ENCODE measurements at places on chromosomes 3 and 15.

- H3K36me3 ChIP-seq = no peaks in the 10 kb centered on the region
- no peak overlapping the region for H3K4me3 ChIP-seq
- no peaks in the 10 kb centered on the region for H3K27me3 ChIP-seq
- peak overlapping the region; percentile 77 for H3K27ac ChIP-seq
Observed at GRCh38 chr3:13011573-13012220, 61.5 kb downstream of the IQSEC1 start.

- H3K36me3 ChIP-seq = no peaks in the 10 kb centered on the region
- no peak overlapping the region for H3K27ac ChIP-seq
- H3K4me3 ChIP-seq = no peak overlapping the region
- H3K4me1 ChIP-seq = no peaks in the 10 kb centered on the region
Observed at GRCh38 chr15:54577476-54578250, 599.4 kb downstream of the UNC13C start.

DNA sequence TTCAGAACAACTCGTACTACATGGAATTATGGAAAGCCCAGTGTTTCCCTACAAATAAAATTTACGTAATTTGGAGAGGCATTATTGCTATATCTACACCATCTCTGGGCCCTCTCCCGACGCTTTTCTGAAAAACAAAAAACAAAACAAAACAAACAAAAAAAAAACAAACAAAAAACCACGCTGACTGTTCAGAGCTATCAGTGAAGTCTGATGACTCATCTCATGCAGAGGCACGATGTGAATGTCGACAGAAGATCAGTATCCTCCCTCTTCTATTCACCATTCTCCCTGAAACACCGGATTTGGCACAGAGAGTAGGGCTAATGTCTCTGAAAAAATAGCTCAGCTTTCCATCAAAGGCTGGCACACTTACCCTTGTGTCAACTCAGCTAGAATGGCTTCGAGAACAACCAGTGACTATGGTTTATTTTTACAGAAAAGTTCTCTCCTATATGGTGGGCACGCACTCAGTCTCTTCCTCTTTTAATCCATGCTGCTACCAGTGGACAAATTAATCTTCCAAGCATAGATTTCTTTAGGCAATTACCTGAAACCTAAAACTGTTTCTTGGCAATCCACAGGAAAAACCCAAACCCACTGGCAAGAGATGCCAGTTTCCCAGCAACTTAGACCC, 1.5 kb downstream of the CRBN start:
- H3K36me3 ChIP-seq = peaks cover 15% of the 10 kb centered on the region
- no peaks in the 10 kb centered on the region for H3K27me3 ChIP-seq

- no peaks in the 10 kb centered on the region for H3K27me3 ChIP-seq
- no peaks in the 10 kb centered on the region for H3K4me1 ChIP-seq
- no peak overlapping the region for H3K4me3 ChIP-seq
- no peaks in the 10 kb centered on the region for H3K36me3 ChIP-seq
- no peak overlapping the region for H3K27ac ChIP-seq
- no peak for DNase-seq
Observed at GRCh38 chr3:119400466-119400865, 62.9 kb downstream of the TMEM39A start.

DNA sequence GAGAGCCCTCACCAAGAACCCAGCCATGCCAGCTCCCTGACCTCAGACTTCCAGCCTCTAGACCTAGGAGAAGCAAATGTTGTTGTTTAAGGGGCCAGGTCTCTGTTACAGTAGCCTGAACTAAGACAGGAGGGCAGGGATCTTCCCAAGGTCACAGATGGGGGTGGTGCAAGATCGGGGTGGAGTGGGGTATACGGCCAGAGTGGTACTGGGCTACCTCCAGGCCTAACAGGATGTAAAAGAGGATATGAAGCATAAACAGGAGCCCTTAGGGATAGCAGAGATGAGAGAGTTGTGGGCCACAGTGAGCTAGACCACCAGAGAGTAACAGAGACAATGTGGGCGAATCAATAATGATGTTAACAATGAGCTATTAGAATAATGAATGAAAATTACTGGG, 82.9 kb downstream of the TOP2B start:
- H3K27ac ChIP-seq = no peak overlapping the region
- H3K4me3 ChIP-seq = no peak overlapping the region
- H3K27me3 ChIP-seq = no peaks in the 10 kb centered on the region
- DNase-seq = no peak
- H3K36me3 ChIP-seq = no peaks in the 10 kb centered on the region
- H3K4me1 ChIP-seq = no peaks in the 10 kb centered on the region

- no peak overlapping the region for H3K27ac ChIP-seq
- DNase-seq = no peak
- H3K27me3 ChIP-seq = no peaks in the 10 kb centered on the region
- H3K4me3 ChIP-seq = no peak overlapping the region
- H3K4me1 ChIP-seq = no peaks in the 10 kb centered on the region
- no peaks in the 10 kb centered on the region for H3K36me3 ChIP-seq
Observed at GRCh38 chr3:140068494-140069017, 133.6 kb downstream of the CLSTN2 start.

DNA sequence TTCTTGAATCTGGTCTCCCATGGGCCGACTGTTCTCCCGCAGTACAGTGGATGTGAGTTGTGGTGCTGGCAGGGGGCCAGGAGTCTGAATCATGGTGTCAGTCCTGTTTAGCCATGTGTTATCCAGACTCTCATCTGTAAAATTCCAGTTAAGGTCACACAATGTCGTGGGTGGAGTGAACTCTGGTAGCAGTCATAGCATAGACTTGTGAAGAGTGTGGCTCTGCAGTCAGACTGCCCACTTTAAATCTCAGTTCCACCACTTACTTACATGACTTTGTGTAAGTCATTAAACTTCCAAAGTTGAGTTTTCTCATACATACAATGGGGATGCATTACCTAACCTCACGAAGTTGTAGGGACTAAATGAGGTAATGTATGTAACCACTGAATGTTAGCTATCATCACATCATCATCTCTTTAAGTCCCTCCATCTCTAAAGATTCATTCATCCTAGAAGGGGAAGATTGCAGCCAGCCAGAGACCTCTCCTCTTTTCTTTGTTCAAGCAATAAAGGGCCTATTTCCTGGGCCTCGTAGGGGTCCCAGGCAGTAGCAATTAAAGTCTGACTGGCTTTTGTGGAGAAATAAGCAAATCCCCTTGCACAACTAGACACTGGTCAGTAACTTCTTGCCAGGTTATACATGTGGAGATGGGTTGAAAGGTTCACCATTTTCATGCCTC, 93.9 kb downstream of the PCCB start:
- H3K27ac ChIP-seq = no peak overlapping the region
- H3K27me3 ChIP-seq = no peaks in the 10 kb centered on the region
- no peaks in the 10 kb centered on the region for H3K4me1 ChIP-seq
- DNase-seq = no peak

DNA sequence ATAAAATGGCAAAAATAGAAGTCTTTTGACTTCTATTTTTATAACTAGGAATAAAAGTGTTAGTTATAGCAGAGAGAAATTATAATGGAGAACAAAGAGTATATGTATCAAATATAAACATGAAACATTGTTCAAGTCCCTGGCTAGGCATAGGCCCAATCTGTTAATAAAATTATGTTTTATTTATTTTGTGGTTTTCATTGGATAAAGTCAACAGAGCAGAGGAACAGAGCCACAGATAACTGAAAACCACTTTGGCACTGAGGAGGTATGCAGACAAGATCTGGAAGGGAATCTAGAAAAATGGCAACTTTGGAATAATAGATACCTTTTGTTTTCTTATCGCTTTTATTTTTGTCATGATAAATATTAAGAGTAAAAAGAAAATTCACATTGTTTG, 50.4 kb upstream of the ICE2 start:
- H3K4me1 ChIP-seq = no peaks in the 10 kb centered on the region
- no peak overlapping the region for H3K27ac ChIP-seq
- no peak for DNase-seq
- no peaks in the 10 kb centered on the region for H3K27me3 ChIP-seq

DNA sequence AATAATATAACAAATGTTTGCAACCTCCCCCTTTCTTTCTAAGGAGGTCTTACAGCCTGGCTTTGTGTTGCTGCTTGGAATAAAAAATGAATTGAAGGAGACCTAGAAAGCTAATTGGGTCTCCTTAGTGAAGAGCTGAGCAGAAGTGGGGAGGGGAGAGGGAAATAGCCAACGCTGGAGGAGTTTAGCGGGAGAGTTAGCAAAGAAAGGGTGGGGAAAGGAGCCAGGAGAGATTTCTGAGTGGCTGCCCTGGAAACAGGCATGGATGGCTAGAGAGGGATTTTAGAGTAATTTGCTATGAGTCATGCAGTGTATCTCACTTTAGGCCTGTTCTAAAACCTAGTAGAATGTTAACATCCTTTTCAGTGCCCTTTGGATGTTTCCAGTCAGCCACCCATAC, 45.2 kb upstream of the PFN2 start:
- DNase-seq = no peak
- H3K36me3 ChIP-seq = no peaks in the 10 kb centered on the region
- H3K4me1 ChIP-seq = no peaks in the 10 kb centered on the region
- no peak overlapping the region for H3K27ac ChIP-seq
- no peaks in the 10 kb centered on the region for H3K27me3 ChIP-seq

DNA sequence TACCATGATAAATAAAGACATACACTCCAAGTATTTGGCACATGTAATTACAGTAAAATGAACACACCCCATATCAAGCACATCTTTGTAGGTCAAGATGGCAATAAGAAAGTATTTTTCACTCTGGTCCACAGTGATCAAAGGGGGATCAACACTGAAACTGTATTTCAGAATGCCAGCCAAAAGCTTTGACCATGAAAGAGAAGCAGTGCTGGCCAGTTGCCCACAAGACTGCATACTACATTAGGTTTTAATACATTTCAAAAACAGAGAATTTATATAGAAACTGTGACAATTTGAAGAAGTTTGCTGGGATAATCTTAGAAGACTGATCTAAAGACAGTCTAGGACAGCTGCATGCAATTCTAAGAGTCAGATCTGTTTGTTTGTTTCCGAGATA, 1035.3 kb downstream of the FHIT start:
- no peak for DNase-seq
- H3K4me1 ChIP-seq = no peaks in the 10 kb centered on the region
- no peaks in the 10 kb centered on the region for H3K36me3 ChIP-seq
- no peak overlapping the region for H3K4me3 ChIP-seq
- no peak overlapping the region for H3K27ac ChIP-seq

DNA sequence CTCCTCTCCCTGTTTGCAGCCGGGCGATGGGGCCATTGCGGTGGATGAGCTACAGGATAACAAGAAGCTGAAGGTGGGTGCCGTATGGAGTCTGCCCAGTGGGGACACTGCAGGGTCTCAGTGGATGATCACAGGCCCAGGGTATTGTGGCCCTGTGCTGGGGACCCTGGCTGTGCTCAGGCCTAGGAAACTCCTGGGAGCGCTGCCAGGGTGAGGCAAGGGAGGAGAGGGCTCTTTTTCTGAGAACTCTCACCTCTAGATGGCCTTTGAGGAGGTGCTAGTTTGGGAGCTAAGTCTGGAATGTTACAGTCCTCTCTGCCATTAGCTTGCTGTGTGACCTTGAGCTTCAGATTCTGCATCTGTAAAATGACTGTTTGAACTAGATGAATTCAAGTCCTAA, 16.4 kb downstream of the SLC24A1 start:
- no peak overlapping the region for H3K4me3 ChIP-seq
- H3K4me1 ChIP-seq = peaks cover 9% of the 10 kb centered on the region
- no peaks in the 10 kb centered on the region for H3K27me3 ChIP-seq
- no peak overlapping the region for H3K27ac ChIP-seq

- H3K4me3 ChIP-seq = no peak overlapping the region
- H3K27ac ChIP-seq = no peak overlapping the region
- H3K36me3 ChIP-seq = no peaks in the 10 kb centered on the region
Observed at GRCh38 chr3:173660645-173661299, 263.2 kb downstream of the NLGN1 start.

GRCh38 chr3:194265505-194265892, 85.6 kb downstream of the CPN2 start:
- H3K27ac ChIP-seq = no peak overlapping the region
- no peaks in the 10 kb centered on the region for H3K36me3 ChIP-seq
- H3K27me3 ChIP-seq = no peaks in the 10 kb centered on the region
- no peak for DNase-seq
- peaks cover 5% of the 10 kb centered on the region for H3K4me1 ChIP-seq

DNA sequence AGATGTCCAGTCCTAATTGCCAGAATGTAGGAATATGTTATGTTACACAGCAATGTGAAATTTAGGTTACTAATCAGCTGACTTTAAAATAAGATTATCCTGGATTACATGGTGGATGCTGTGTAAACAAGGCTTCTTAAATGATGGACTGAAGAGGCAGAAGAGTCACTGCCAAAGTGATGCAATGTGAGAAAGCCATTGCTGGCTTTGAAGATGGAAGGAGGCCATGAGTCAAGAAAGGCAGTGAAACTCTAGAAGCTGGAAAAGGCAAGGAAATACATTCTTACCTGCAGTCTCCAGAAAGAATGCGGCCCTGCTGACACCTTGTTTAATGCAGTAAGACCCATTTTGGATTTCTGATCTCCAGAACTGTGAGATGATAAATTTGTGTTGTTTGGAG, 179.1 kb upstream of the ZPLD1 start:
- no peak for DNase-seq
- H3K36me3 ChIP-seq = no peaks in the 10 kb centered on the region
- no peak overlapping the region for H3K4me3 ChIP-seq

- H3K4me3 ChIP-seq = no peak overlapping the region
- no peak for DNase-seq
- no peaks in the 10 kb centered on the region for H3K36me3 ChIP-seq
- no peak overlapping the region for H3K27ac ChIP-seq
- no peaks in the 10 kb centered on the region for H3K4me1 ChIP-seq
Observed at GRCh38 chr15:91821458-91821857, 32.0 kb upstream of the SLCO3A1 start.

DNA sequence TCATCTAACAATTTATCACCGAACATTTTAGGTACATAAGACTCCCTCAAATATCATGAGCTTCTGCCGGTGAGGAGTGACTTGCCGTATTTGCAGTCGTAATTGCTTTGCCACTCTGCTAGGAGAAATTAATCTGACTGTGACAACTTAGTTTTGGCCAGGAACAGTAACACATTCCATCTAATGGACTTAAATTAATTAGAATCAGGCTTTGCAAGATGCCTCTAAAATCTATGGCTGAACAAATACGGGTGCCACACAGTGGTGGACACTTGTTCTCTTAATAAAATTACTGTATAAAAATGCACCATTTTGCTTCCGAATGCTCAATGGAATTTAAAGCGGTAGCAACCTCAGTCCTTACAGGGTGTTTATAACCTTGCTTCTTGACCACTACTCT, 27.6 kb upstream of the BDH1 start:
- no peak overlapping the region for H3K4me3 ChIP-seq
- no peaks in the 10 kb centered on the region for H3K27me3 ChIP-seq
- DNase-seq = no peak
- no peak overlapping the region for H3K27ac ChIP-seq
- H3K4me1 ChIP-seq = no peaks in the 10 kb centered on the region

DNA sequence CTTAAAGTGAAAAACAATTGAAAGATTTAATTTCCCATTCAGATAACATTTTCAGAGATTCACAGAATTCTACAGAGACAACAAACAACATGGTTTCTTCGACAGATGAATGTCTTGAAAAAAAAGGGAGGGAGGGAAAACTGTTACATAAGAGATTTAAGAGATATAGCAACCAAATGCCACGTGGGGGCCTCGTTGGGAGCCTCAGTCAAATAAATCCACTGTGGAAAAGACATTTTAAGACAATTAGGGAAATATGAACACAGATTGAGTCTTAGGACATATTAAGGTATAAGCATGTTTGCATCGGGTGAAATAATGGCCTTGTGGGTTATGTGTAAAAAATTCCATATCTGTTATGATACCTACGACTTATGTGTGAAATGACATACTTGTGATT, 5.0 kb upstream of the PRRT3 start:
- no peak overlapping the region for H3K4me3 ChIP-seq
- H3K4me1 ChIP-seq = peaks cover 4% of the 10 kb centered on the region
- no peak for DNase-seq

GRCh38 chr15:58146749-58147148, 8.6 kb downstream of the AQP9 start:
- peaks cover 24% of the 10 kb centered on the region for H3K27me3 ChIP-seq
- no peak overlapping the region for H3K27ac ChIP-seq
- H3K36me3 ChIP-seq = no peaks in the 10 kb centered on the region
- no peak overlapping the region for H3K4me3 ChIP-seq
